BJ (cell line): ENCODE measurements at places on chromosomes 3 and 15. TPM values are rescaled to one million over a fixed set of nuclear protein-coding genes. Genes with fewer than 3 reads are reported as not detected.

DNA sequence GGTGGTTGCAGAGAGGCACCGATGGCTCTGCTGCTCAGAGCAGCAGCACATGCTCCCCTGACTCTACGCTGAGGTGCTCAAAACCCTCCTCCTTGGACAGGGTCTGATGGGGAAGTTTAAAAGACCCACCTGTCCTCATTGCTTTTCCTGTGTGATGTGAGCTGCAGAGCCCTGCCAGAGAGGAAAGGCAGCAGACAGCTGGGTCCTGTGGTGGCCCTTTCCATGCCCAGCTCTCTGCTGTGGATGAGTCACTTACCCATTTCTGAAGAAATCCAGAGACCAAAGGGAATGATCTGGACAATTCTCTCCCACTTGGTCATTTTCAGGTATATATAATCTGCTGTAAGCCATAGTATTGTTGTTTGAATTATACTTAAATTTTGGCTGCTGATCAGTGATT, 121.7 kb downstream of the CHDH start:
- no peak for DNase-seq

DNA sequence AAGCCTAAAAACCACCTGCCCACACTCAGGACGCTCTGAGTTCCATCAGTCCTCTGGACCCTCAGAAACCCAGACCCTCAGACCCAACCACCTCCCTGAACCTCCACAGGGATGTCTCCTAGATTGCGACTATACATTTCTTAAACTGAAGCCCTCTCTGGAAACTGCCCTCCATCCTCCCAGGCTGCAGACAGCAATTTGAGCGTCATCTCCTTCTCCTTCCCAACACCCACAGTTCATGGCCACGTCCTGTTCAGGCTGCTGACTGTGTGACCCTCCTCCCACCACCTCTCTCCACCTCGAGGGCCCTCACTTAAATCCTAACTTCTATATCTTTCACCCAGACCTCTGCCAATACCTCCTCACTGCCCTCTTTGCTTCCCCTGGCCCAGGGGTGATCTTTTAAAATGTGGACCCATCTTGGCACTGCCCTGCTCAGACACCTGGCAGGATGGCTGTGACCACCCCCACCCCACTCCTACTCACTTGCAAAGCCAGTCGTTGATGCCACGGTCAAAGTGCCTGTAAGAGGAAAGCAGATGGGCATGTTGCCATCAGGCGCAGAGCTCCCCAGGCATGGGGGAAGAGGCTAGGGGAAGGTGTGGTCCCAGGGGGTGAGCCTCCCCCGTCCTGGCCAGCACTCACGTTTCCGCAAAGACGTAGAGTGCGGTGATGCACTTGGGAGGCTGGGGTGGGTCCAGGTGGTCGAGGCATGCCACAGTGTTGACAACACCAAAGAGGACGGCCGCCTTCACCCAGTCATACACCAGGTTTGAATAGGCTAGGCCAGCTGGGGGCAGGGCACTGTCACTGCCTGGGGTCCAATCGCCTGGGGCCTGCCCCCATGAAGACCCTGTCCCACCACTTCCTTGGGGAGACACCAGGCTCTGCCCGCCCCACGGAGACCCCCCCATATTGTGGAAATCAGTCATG, 6.0 kb downstream of the HHATL start:
- DNase-seq: no peak

RGMA gene
- 0.11 and 0.34 TPM in 2 replicates for polyA plus RNA-seq

DNA sequence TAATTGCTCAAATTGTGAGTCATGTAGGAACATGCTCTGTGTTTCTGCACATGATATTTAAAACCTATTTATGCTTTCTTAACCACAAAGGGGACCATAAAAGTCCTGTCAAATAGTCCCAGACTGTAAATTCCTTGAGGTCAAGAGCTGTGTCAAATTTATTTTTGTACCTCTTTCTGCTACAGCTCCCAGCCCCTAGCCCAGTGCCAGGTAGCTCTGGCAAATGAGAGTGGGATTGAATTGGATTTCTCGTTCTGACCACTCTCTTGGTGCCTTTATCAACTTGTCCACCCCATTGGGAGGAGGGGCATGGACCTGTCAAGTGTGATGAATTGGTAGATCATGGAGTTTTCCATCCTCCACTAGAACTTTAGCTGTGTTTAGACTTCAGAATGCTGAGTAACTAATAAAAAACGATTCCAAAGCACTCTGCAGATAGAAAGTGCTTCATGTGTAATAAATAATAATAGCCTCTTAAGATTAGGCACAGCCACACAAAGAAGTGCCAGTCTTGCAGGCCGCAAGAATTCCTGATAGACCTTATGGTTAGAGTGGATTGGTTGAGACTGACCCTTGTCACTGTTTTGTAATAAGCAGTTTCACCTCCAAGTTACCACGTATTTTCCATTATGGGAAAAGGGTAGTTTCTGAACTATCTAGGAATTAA, 120.4 kb downstream of the LPP start:
- no peak for DNase-seq

DNA sequence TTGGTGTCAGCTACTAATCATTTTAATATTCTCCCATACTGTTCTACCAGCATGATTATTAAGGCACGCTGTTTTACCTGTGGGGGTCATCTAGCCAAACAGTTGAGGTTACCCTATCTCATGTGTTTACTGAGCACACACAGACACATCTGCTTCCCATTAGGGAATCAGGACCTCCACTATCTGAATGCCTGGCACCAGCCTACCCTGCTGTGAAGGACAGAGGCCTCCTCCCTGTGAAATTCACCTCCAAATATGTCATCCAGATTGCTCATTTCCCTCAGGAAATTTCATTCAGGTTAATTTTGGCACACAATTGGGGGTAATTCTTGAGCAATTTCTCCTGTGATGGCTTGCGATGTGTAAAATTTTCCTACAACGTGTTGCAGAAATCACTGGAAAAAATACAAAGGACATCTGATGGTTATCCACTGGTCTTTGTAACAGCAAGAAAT, 155.6 kb upstream of the NR2E3 start:
- no peak for DNase-seq
